Prostate gland (tissue), 2 donors: ENCODE measurements at places on chromosomes 12 and 14. TPM values are rescaled to one million over a fixed set of nuclear protein-coding genes. Genes with fewer than 3 reads are reported as not detected.
A peak's percentile ranks its signal among the peaks of the same experiment; 100 is the strongest.

Gene ABCC9
- 10.5 TPM for total RNA-seq

Gene GARIN6
- total RNA-seq = 1.1 TPM

Gene ADAM20
- 0.96 TPM for total RNA-seq

Gene SLCO1B1
- not detected for total RNA-seq

Gene DPPA3
- not detected for total RNA-seq

DNA sequence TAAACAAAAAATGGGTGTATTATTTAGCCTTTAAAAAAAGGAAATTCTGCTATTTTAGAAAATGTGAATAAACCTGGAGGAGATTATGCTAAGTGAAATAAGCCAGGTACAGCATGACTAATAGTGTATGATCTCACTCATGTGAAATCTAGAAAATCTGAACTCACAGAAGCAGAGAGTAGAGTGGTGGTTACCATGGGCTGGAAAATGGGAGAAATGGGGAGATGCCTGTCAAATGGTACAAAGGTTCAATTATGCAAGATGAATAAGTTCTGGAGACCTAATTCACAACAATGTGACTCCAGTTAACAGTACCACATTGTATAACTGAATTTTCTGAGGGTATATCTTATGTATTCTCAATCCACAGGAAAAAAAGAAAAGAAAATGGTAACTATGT is 17.4 kb upstream of the LEMD3 start:
- H3K27me3 ChIP-seq = no peaks in the 10 kb centered on the region
- H3K27ac ChIP-seq = no peak overlapping the region
- no peaks in the 10 kb centered on the region for H3K4me1 ChIP-seq
- no peak for DNase-seq
- no peak overlapping the region for H3K4me3 ChIP-seq
- H3K36me3 ChIP-seq = no peaks in the 10 kb centered on the region

DNA sequence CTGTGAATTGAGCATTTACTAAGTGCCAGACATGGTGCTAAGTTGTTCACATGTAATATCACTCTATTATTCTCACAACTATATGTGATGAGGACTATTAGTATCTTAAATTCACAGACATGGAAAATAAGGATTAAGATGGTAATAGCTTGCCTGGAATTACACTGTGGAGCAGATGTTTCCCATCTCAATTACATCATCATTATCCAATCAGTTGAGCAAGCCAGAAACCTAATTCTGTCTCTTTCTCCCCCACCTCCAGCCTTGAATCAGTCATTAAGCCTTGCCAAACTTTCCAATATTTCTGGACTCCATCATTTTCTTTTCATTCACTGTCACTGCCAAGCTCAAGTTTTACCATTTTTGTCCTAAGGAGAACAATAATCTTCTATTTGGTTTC is 287.8 kb upstream of the KITLG start:
- no peak for DNase-seq
- H3K36me3 ChIP-seq = no peaks in the 10 kb centered on the region
- H3K27me3 ChIP-seq = no peaks in the 10 kb centered on the region
- no peaks in the 10 kb centered on the region for H3K4me1 ChIP-seq
- H3K4me3 ChIP-seq = no peak overlapping the region

- no peak for DNase-seq
- H3K4me3 ChIP-seq = peak overlapping the region; percentile 5
- H3K36me3 ChIP-seq = no peaks in the 10 kb centered on the region
- no peaks in the 10 kb centered on the region for H3K4me1 ChIP-seq
These were observed 347 bp downstream of the SYNDIG1L start for GRCh38 chr14:74425525-74426201.

DNA sequence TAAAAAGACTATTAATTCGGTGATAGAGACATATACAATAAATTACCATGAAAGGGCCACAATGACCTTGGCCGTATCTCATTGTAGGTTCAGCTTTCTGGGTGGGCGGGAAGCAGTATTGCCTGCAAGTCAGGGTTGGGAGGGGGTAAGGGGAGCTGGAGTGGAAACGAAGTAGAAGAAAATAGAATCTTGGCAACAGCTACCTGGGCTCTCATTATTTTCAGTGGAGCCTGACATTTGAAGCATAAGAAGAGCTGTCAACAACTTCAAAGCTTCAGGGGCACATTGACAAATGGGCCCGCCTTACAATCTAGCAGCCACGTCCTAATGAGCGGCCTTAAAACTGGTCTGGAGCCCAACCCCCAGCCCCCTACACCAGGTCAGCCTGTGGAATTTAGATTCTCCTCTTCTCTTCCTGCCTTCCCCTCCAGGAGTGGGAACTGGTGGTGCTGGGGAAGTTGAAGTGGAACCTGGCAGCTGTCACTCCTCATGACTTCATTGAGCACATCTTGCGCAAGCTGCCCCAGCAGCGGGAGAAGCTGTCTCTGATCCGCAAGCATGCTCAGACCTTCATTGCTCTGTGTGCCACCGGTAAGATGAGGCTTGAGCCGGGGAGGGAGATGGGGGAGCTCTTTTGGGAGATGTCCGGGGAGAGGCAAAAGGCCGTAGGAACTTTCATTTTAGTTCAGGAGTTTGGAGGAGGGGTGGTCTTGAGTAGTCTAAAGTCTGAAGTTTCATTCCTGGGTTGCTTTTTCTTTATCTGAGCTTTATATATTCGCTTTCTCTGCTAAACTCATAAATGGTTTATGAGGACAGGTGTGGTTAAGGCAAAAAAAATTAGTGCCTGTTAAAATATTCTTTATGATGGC is 5.0 kb downstream of the CCND2 start:
- no peak overlapping the region for H3K4me3 ChIP-seq
- no peaks in the 10 kb centered on the region for H3K36me3 ChIP-seq

DNA sequence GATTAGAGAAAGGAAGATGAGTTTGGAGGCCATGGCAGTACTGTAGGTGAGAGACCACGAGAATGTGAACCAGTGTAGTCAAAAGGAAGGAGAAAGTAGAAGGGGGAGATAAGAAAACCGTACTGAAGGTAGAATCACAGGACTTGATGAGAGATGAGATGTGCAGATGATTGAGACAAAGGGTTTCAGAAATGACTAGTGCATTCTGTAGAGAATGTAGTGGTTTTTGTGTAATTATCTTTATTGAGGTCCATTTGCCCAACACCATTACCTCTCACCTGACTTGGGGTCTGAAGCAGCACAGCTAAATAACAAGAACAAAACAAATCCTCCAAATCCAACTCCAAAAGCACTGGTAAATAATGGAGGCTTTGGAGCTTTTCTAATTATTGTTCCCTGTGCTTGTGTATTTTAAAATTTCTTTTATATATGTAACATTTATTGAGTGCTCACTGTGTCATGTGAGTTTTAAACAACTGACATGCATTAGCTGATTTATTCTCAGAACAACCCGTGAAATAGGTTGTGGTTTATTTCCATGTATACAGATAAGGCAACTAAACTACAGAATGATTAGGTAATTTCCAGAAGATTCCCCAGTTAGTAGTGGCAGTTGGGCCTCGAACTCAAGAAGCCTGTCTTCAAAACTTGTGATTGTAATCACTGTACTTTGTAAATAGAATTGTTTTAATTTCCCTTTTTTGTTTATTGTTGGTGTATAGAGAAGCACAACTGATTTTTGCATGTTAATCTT is 390.0 kb downstream of the AEBP2 start:
- H3K27me3 ChIP-seq = no peaks in the 10 kb centered on the region
- no peaks in the 10 kb centered on the region for H3K4me1 ChIP-seq
- no peaks in the 10 kb centered on the region for H3K36me3 ChIP-seq
- DNase-seq = no peak
- no peak overlapping the region for H3K4me3 ChIP-seq

- H3K27ac ChIP-seq = no peak overlapping the region
- no peaks in the 10 kb centered on the region for H3K27me3 ChIP-seq
- no peak overlapping the region for H3K4me3 ChIP-seq
- no peak for DNase-seq
- no peaks in the 10 kb centered on the region for H3K36me3 ChIP-seq
- H3K4me1 ChIP-seq = no peaks in the 10 kb centered on the region
These were observed 1.3 kb upstream of the TSFM start for GRCh38 chr12:57781244-57781643.

DNA sequence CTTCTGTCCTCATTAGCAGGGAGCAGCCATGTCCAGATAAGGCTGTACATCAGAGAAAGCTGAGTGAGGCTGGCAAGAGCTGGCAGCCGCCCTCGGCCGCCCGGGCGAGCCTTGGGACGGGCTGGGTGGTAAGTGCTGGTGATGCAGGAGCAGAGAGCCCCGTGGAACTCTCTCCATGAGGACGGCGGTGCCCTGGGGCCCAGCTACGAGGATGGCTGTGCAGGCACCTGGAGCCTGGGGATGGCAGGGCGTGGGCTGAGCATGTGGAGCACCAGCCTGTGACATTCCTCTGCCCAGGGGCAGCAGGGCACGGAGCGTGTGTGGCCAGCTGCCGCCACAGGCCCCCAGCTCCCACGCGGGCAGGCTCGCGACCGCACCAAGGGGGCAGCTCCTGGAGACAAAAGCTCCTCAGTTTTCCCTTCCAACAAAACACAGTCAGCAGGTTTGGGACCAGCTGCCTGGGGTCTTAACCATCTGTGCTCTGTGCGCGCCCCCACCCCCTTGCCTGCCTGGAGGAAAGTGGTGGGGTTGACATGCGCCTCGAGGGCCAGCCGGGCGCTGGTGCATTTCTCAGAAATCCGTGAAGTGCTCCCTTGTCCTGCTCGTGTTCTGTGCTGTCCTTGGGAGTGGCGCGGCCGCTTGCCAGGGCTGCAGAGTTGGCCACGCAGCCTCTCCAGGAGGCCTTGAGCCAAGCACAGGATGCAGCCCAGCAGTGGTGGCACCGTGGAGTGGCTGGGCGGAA is 21.4 kb downstream of the PACS2 start:
- H3K27ac ChIP-seq = no peak overlapping the region
- H3K4me1 ChIP-seq = no peaks in the 10 kb centered on the region
- H3K27me3 ChIP-seq = no peaks in the 10 kb centered on the region

DNA sequence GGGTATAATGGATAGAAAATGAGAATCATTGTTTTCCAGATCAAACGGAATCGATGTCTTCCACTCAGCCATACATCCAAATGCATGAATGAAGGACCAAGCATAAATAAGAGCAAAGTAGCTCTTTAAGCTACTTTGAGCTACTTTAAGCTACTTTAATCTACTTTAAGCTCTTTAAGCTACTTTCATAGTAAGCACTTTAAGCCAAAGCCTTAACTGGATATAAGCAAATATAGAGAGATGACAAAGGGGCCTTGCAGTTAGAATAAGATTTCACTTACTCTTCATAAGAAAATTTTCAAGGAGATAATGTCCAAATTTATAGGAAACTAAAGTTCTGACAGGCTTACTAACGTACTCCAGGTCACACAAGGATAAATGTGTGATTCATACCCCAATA is 355.6 kb upstream of the KITLG start:
- H3K4me3 ChIP-seq = no peak overlapping the region
- DNase-seq = no peak
- H3K27me3 ChIP-seq = no peaks in the 10 kb centered on the region

DNA sequence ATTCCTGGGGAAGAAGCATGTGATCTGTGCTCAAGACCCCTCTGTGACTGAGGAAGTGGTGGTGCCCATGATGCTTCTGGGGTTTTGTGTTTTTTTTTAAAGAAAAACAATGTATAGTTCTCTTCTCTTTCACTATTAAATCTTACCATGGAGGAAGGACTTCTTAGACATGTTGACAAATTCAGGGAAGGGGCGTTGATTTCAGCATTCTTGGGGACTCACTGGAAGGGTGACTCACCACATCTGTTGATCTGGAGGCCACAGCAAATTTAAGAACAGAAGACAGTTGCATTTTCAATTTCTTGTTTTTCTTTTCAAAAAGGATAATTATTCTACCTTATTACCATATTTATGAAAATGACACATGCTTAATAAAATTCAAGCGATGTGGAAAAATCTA is 152.9 kb upstream of the RTL1 start:
- DNase-seq = no peak
- H3K4me1 ChIP-seq = no peaks in the 10 kb centered on the region
- H3K4me3 ChIP-seq = no peak overlapping the region
- no peaks in the 10 kb centered on the region for H3K36me3 ChIP-seq
